ENCODE measurements at places on chromosomes 12 and 14.

- DNase-seq, result no peak
Observed at GRCh38 chr12:107906707-107907106, 132.2 kb downstream of the ASCL4 start.

DNA sequence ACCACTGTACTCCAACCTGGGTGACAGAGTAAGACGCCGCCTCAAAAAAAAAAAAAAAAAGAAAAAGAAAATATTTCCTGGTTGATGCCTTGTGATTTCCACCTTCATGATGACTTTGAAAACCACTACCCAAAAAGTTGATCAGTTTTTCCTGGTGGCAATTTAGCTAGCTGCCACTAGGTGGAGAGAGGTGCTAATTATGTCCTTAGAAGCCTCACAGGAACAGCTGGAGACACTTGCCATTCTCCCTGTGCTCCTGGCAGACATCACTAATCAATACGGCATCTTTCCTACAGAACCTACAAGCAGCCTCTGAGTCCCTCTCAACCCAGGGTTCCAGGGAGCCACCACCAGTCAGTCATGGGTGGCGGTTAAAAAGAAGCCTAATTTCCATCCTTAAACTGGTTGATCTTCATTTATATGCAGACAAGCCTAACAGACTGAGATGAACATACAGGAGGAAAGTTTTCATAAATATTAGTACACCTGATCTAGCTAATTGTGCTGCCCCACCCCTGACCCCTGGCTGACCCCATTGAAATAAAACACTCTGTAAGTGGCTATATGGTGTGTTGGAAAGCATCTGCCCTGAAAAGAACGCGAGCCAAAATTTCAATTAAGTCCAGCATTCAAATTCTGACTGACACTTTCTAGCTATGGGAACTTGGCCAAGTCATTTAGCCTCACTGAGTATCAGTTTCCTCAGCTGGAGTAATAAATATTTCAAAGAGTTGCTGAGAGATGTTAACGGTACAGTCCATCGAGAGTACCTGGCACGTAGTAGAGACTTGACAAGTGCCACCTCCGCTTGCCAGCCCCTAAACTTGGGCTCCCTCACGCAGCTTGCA is 6.2 kb upstream of the OAS1 start:
- peak; percentile 18 for DNase-seq

DNA sequence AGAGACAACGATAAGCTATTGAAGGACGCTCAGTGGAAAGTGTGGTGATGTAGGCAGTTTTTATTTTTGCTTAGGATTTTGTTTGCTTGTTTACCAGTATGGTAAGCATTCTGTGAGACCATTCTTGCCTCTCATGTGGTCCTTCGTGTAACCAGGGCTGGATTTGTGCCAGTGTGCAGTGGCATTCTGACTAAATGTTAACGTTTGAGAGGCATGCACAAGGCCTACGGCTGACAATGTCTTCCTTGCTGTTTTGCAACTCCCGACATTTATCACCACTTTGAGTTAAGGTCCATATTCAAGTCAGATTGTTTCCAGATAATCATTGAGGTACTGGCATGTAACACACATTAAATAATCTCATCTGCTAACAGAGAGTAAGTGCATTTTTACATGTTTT is 102.3 kb upstream of the BCAT1 start:
- DNase-seq, result no peak

DNA sequence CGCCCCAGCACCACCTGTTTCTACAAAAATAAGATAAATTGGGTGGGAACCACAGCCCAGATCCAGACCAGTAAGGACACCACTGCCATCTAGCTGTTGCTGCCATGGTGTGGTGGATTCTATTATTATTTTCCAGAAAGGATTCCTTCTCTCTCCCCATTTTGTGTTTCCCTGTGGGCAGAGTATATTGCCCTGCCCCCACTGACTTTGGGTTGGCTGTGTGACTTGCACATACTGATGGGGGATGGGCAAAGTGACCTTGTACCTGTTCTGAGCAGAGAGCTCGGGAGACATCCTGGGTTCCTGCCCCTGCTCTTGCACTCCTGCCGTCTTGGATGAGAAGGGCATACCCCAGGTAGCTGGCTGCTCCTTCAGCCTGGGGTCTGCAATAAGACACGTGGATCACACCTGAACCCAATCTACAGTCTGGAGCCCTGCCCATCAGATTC is 24.3 kb downstream of the MOAP1 start:
- no peak for DNase-seq

DNA sequence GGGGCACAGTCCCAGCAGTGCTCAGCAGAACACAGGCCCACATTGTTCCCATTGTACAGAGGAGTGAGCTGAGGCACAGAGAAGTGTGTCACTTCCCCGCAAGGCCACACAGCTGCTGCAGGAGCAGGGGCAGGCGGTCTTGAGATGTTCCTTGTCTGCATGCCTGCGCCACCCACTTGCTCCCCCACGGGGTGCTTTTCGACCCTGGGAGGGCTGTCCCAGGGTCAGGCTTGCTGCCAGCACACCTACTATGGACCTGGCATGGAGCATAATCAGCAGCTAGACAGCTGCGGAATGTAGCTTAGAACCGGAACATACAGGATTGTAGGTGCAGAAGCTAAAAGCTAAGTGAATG is 7.8 kb upstream of the EP400 start:
- DNase-seq, result no peak
